Activated T-cell treated with anti-CD3 and anti-CD28 coated beads, Interleukin-2, amount 50 U/mL, for 72 hours (primary cell): ENCODE measurements at places on chromosomes 3 and 15. TPM values are rescaled to one million over a fixed set of nuclear protein-coding genes. Genes with fewer than 3 reads are reported as not detected.

GRCh38 chr3:30189900-30190299 is 416.5 kb upstream of the TGFBR2 start:
- no peaks in the 10 kb centered on the region for H3K27me3 ChIP-seq
- no peak overlapping the region for H3K27ac ChIP-seq
- no peaks in the 10 kb centered on the region for H3K4me1 ChIP-seq
- DNase-seq = no peak

The VILL gene
- 12.5 TPM for total RNA-seq

The AHSG gene
- not detected for total RNA-seq

GRCh38 chr3:175105066-175105465 is 245.9 kb downstream of the NAALADL2 start:
- no peak overlapping the region for H3K4me3 ChIP-seq
- no peak overlapping the region for H3K27ac ChIP-seq

The CCDC39 gene
- total RNA-seq = not detected

The SLC9C1 gene
- total RNA-seq = not detected

DNA sequence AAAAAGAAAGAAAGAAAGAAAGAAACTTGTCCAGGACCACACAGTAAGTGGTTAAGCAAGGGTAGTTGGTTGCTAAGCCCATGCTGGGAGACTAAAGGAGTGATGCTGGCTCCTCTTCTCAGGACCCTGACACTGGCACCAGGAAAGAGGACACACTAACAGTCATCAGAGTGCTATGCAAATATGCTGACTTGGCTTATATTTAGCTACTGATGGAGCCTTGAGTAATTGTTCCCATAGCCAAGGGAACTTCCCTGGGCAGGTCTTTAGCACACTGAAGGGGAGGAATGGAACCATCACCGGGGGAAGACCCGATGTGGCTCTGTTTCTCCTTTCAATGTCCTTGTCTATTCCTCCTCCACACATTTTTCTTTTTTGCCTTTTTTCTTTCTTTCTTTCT is 6.2 kb downstream of the TMEM40 start:
- no peak for DNase-seq
- no peaks in the 10 kb centered on the region for H3K27me3 ChIP-seq
- H3K4me1 ChIP-seq = peaks cover 15% of the 10 kb centered on the region

DNA sequence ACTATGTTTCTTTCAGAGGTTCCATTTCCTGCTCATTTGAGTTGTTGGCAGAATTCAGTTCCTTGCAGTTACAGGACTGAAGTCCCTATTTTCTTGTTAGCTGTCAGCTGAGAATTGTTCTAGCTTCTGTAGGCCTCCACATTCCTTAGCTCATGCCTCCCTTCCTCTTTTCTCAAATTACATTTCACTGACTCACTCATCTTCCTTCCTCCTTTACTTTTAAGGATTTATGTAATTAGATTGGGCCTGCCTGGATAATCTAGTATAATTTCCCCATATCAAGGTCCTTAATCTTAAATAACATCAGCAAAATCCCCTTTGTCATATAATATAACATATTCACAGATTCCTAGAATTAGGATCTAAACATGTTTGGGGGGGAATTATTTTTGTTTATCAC is 40.6 kb upstream of the RBMS3 start:
- no peak overlapping the region for H3K27ac ChIP-seq
- H3K4me1 ChIP-seq = no peaks in the 10 kb centered on the region
- H3K36me3 ChIP-seq = no peaks in the 10 kb centered on the region
- no peak overlapping the region for H3K4me3 ChIP-seq
- DNase-seq = no peak

GRCh38 chr15:82263350-82263749 is 732 bp downstream of the SAXO2 start:
- no peaks in the 10 kb centered on the region for H3K27me3 ChIP-seq
- peaks cover 9% of the 10 kb centered on the region for H3K4me1 ChIP-seq
- peak overlapping the region; percentile 83 for H3K4me3 ChIP-seq
- H3K36me3 ChIP-seq = peaks cover 5% of the 10 kb centered on the region
- DNase-seq = no peak

The STRC gene
- 3.3 TPM for total RNA-seq

The OSBPL10 gene
- 2.2 TPM for total RNA-seq

The TFDP2 gene
- total RNA-seq = 52.6 TPM

The CHST13 gene
- not detected for total RNA-seq

The CSPG5 gene
- 0.30 TPM for total RNA-seq

DNA sequence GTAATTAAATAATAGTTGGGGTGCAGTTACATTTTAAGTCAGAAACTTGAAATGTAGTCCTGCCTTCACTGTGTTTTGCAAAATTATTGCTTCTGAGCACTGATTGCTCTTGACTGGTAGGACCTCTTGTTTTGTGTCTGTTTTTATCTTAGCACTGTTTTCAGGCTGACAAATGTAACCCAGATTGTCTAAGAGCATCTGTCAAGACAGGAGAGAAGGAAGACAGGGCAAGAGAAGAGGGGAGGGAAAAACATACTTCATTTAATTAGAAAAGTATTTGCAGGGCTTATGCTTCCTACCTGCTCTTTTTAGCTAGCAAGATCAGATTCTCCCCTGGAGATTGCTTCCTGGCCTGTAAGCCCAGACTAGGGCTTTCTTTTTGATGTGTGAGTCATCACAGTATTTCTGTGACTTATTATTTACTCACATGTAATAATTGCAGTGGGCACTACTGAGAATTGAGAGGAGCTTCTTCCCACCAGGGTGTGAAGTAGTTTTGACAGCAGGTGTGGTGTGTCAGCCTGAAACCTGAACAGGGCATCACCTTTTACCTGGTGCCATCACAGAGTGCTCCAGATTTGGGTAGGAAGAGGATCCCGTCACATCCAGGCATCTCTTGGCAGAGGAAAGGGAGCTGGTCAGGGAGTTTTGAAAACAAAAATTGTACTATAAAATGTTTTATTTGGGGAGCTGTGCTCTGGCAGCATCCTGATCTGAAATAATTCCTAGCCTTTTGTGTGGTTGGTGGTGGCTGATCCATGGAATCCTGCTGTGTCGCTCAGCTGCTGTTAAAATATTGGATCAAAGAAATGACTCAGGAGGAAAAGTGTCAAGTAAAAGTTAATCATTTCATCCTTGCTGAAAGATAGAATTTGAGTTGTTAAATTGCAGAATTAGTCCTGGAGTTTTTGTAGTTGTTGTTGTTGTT is 98.2 kb downstream of the TMEM108 start:
- H3K36me3 ChIP-seq = no peaks in the 10 kb centered on the region
- H3K27me3 ChIP-seq = peaks cover 11% of the 10 kb centered on the region
- no peak for DNase-seq
- H3K4me3 ChIP-seq = no peak overlapping the region
- no peak overlapping the region for H3K27ac ChIP-seq

- no peak overlapping the region for H3K27ac ChIP-seq
- no peaks in the 10 kb centered on the region for H3K36me3 ChIP-seq
- no peaks in the 10 kb centered on the region for H3K27me3 ChIP-seq
- DNase-seq = no peak
- H3K4me1 ChIP-seq = no peaks in the 10 kb centered on the region
- no peak overlapping the region for H3K4me3 ChIP-seq
These were observed 26.2 kb upstream of the LRTM1 start for GRCh38 chr3:54954022-54954421.

DNA sequence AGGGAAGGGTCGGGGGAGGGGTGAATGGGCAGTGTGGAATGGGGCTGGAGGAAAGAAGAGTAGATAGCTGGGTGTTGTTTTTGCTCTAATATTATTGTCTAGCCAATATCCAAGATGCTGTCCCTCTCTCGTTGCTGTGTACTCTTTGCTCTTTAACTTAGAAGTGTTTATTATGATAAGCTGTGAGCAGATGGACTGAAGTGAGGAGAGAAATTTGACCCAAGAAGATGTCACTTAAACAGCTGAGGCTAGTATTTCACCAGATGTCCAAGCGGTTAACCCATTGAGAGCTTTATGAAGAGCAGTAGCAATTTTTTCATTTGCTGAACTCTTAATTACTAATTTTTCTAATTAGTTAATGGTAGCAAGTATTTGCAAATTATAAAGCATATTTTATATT is 212.2 kb upstream of the TP63 start:
- no peak overlapping the region for H3K27ac ChIP-seq
- no peak overlapping the region for H3K4me3 ChIP-seq
- H3K4me1 ChIP-seq = peaks cover 11% of the 10 kb centered on the region
- no peaks in the 10 kb centered on the region for H3K36me3 ChIP-seq
- DNase-seq = no peak
- H3K27me3 ChIP-seq = no peaks in the 10 kb centered on the region

- peaks cover 5% of the 10 kb centered on the region for H3K4me1 ChIP-seq
- H3K27ac ChIP-seq = no peak overlapping the region
- no peaks in the 10 kb centered on the region for H3K36me3 ChIP-seq
- H3K27me3 ChIP-seq = peaks cover 21% of the 10 kb centered on the region
- peak overlapping the region; percentile 86 for H3K4me3 ChIP-seq
These were observed 8.3 kb upstream of the PGPEP1L start for GRCh38 chr15:99015698-99016568.

The CCDC191 gene
- total RNA-seq = 5.4 TPM

DNA sequence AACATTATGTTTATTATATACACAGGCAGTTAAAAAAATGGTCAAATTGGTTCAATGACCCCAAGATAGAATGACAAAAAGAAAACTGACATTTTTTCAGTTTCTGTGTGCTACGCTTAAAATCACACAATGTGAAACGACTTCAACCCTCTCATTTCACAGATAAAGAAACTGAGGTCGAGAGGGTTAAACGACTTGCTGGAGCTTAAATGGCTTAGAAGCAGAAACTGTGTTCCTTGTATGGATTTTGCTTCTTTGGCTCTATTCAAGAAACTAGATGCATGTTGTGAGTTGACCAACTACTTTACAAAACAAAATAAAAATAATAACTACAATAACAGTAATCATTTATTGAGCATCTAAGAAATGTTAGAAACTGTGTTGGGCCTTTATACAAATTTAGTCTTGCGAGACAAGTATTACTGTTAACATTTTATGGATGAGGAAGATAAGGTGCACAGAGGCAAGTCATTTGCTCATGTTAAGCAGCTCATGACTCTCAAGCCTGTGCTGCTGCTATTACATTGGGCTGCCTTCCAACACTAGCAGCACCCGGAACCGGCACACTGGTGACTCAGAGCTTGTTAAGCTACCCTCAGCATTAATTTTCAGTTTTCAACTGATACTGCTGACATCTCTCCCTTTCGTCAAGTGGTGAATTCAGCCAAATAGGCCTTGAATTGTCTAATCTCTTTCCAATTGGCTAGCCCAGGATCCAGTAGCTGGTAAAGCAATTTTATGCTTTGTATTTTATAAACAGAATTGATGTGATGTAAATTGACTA is 487.6 kb downstream of the NAALADL2 start:
- no peaks in the 10 kb centered on the region for H3K4me1 ChIP-seq
- no peak overlapping the region for H3K27ac ChIP-seq
- H3K27me3 ChIP-seq = no peaks in the 10 kb centered on the region
- no peaks in the 10 kb centered on the region for H3K36me3 ChIP-seq

The GADL1 gene
- total RNA-seq = not detected

DNA sequence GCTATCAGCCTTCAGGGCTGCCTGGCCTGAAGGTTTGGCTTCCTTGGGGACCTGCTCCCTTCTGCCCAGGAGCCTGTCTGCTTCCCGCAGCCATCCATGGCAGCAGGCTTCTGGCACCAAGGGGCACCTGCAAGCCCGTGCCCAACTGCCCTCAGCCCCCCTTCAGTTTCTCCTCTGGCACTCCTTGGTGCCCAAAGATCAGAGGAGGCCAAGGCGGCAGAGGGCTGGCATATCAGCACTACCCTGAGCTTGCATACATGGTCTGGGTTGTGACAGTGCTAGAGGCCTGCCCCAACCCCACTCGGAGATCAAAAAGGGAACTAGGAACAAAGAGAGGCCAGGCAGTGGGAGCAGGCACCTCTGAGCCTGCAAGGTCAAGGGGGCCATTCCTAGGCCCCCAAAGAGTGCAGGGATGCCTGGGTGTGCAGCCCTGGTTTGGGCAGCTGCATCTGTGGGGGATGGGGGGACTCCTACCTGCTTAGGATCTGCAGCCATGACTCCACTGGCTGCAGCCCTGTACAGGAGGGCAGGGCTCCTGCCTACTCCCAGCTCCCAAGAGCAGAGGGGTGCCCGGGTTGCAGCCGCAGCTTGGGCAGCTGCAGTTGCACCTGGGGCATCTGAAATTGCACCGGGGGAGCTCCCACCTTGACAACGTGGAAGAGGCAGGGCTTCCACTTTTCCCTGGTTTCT is 76.2 kb upstream of the TP63 start:
- peaks cover 15% of the 10 kb centered on the region for H3K36me3 ChIP-seq
- no peaks in the 10 kb centered on the region for H3K27me3 ChIP-seq
- DNase-seq = no peak
- H3K27ac ChIP-seq = no peak overlapping the region
- no peak overlapping the region for H3K4me3 ChIP-seq

The BSN gene
- total RNA-seq = 0.21 TPM

- H3K4me1 ChIP-seq = no peaks in the 10 kb centered on the region
- no peaks in the 10 kb centered on the region for H3K27me3 ChIP-seq
- no peak for DNase-seq
- H3K36me3 ChIP-seq = no peaks in the 10 kb centered on the region
- no peak overlapping the region for H3K27ac ChIP-seq
- H3K4me3 ChIP-seq = no peak overlapping the region
These were observed 46.8 kb downstream of the PCCB start for GRCh38 chr3:136296960-136297359.

The UBE2Q2 gene
- total RNA-seq = 20.7 TPM

DNA sequence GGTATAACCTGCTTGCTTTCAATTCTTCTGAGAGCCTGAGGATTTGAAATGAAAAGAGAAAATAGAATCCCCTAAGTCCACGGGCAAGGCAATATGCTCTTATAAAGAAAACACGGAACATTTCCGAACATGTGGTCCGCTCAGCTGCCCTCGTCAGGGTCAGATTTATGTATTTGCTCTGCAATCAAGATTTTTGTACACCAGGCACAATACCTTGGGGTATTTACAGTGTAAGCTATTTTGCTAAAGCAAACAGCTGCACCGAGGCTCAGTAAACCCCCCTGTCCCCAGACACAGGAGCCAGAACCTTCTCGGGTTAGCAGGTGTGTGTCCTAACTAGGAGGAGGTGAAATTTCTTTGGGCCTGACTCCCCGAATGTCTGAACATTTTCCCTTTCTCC is 155.8 kb upstream of the LRIG1 start:
- no peak for DNase-seq
- no peak overlapping the region for H3K4me3 ChIP-seq
- H3K36me3 ChIP-seq = no peaks in the 10 kb centered on the region
- H3K4me1 ChIP-seq = no peaks in the 10 kb centered on the region
- H3K27ac ChIP-seq = no peak overlapping the region
- H3K27me3 ChIP-seq = no peaks in the 10 kb centered on the region

The CAMK1 gene
- total RNA-seq = 47.4 TPM
